ENCODE measurements at places on chromosomes 11 and 22.

- no peak overlapping the region for H3K4me3 ChIP-seq
- peaks cover 7% of the 10 kb centered on the region for H3K27me3 ChIP-seq
These were observed 1054.0 kb downstream of the NTM start for GRCh38 chr11:132424433-132424832.

- no peak for DNase-seq
- no peaks in the 10 kb centered on the region for H3K27me3 ChIP-seq
- peak overlapping the region; percentile 40 for H3K27ac ChIP-seq
- no peaks in the 10 kb centered on the region for H3K36me3 ChIP-seq
These were observed 540.0 kb downstream of the SOX6 start for GRCh38 chr11:15816260-15816871.

GRCh38 chr11:118437208-118438125 lies 1.2 kb downstream of the KMT2A start:
- DNase-seq = peak; percentile 68
- H3K27me3 ChIP-seq = no peaks in the 10 kb centered on the region
- peak overlapping the region; percentile 78 for H3K27ac ChIP-seq

DNA sequence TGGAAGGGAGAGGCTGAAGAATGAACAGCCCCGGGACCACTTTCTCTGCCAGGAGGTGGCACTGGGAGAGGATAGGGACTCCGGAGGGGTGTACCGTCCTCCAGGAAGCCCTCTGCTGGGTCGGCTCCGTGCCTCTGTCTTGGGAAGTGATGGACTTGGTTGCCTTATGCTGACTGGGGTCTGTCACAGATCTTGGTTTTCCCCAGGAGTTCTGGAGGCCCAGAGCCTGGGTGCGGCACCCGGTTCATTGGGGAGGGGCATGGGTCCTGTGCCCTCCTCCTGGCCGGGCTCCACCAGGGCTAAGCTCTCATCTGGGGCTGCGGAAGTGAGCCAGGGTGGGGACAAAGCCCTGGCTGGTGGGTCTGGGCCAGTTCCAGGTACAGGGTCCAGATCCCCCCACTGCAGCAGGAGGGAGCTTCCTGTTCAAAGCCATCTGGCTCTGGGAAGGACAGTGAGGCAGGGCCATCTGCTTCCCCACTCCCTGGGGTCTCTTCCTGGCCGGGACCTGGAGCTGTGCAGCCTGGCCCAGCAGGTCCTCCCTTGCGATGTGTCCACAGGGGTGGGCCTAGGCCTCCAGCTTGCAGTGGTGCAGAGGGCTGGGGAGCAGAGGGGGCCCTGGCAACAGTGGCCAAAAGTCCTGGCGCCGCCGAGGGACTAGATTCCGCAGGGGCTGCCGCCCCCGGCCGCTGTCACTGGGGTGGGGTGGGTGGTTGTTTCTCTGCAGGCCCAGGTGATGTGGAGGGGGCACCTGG lies 1.1 kb upstream of the AP2A2 start:
- peak overlapping the region; percentile 34 for H3K4me3 ChIP-seq
- H3K4me1 ChIP-seq = peaks cover 29% of the 10 kb centered on the region
- DNase-seq = no peak
- peak overlapping the region; percentile 75 for H3K27ac ChIP-seq
- peaks cover 4% of the 10 kb centered on the region for H3K36me3 ChIP-seq
- H3K27me3 ChIP-seq = no peaks in the 10 kb centered on the region

- no peaks in the 10 kb centered on the region for H3K4me1 ChIP-seq
- H3K27ac ChIP-seq = no peak overlapping the region
- H3K36me3 ChIP-seq = no peaks in the 10 kb centered on the region
- DNase-seq = no peak
- no peaks in the 10 kb centered on the region for H3K27me3 ChIP-seq
These were observed 91.7 kb downstream of the MED15 start for GRCh38 chr22:20599117-20599516.

GRCh38 chr11:26137651-26138050 lies 194.3 kb upstream of the ANO3 start:
- no peak for DNase-seq
- no peaks in the 10 kb centered on the region for H3K4me1 ChIP-seq
- H3K27me3 ChIP-seq = no peaks in the 10 kb centered on the region
- H3K36me3 ChIP-seq = no peaks in the 10 kb centered on the region
- H3K4me3 ChIP-seq = no peak overlapping the region

- H3K27me3 ChIP-seq = no peaks in the 10 kb centered on the region
- DNase-seq = no peak
- H3K27ac ChIP-seq = no peak overlapping the region
- no peak overlapping the region for H3K4me3 ChIP-seq
- H3K36me3 ChIP-seq = no peaks in the 10 kb centered on the region
These were observed 71.6 kb downstream of the RPL27A start for GRCh38 chr11:8754241-8754640.

DNA sequence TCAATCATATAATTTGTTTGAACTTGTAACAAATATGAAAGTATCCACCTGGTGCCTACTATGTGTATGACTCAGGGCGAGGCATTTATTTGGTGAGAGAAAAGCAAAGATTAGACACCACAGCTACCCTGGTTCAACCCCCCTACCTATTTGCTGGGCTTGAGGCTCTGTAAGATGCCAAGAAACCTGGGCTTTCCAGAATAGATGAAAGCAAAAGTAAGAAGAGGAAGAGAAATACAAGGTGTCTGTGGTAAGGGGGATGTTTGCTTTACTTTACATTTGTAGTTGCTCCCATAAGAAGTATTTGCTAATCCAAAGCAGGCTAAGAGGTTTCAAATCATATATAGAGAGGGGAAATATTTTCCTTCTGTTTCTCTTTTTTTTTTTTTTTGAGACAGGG lies 61.7 kb downstream of the DDI1 start:
- H3K27ac ChIP-seq = no peak overlapping the region
- no peaks in the 10 kb centered on the region for H3K36me3 ChIP-seq
- no peak for DNase-seq
- H3K4me1 ChIP-seq = no peaks in the 10 kb centered on the region
- H3K27me3 ChIP-seq = no peaks in the 10 kb centered on the region

- H3K36me3 ChIP-seq = no peaks in the 10 kb centered on the region
- H3K27me3 ChIP-seq = no peaks in the 10 kb centered on the region
- no peak overlapping the region for H3K27ac ChIP-seq
- DNase-seq = peak; percentile 70
- H3K4me3 ChIP-seq = no peak overlapping the region
These were observed 38.6 kb downstream of the IGF2 start for GRCh38 chr11:2100361-2101170.

GRCh38 chr11:3156661-3157311 lies 8.3 kb downstream of the OSBPL5 start:
- H3K4me1 ChIP-seq = peaks cover 59% of the 10 kb centered on the region
- no peak overlapping the region for H3K4me3 ChIP-seq
- H3K27me3 ChIP-seq = no peaks in the 10 kb centered on the region
- peak overlapping the region; percentile 47 for H3K27ac ChIP-seq

GRCh38 chr11:20274031-20274430 lies 89.5 kb upstream of the HTATIP2 start:
- H3K27me3 ChIP-seq = no peaks in the 10 kb centered on the region
- H3K4me3 ChIP-seq = no peak overlapping the region
- no peaks in the 10 kb centered on the region for H3K36me3 ChIP-seq
- no peak overlapping the region for H3K27ac ChIP-seq
- no peak for DNase-seq

- H3K36me3 ChIP-seq = no peaks in the 10 kb centered on the region
- no peak overlapping the region for H3K4me3 ChIP-seq
- no peaks in the 10 kb centered on the region for H3K27me3 ChIP-seq
- peaks cover 6% of the 10 kb centered on the region for H3K4me1 ChIP-seq
- DNase-seq = no peak
These were observed 10.0 kb downstream of the CD6 start for GRCh38 chr11:60981515-60981914.

- H3K4me3 ChIP-seq = no peak overlapping the region
- H3K36me3 ChIP-seq = no peaks in the 10 kb centered on the region
- H3K27ac ChIP-seq = no peak overlapping the region
- no peak for DNase-seq
These were observed 14.6 kb downstream of the TBC1D22A start for GRCh38 chr22:46776876-46777608.

GRCh38 chr11:100757646-100758045 lies 70.6 kb downstream of the ARHGAP42 start:
- DNase-seq = no peak
- H3K36me3 ChIP-seq = no peaks in the 10 kb centered on the region
- no peaks in the 10 kb centered on the region for H3K27me3 ChIP-seq
- no peak overlapping the region for H3K27ac ChIP-seq
- no peaks in the 10 kb centered on the region for H3K4me1 ChIP-seq

DNA sequence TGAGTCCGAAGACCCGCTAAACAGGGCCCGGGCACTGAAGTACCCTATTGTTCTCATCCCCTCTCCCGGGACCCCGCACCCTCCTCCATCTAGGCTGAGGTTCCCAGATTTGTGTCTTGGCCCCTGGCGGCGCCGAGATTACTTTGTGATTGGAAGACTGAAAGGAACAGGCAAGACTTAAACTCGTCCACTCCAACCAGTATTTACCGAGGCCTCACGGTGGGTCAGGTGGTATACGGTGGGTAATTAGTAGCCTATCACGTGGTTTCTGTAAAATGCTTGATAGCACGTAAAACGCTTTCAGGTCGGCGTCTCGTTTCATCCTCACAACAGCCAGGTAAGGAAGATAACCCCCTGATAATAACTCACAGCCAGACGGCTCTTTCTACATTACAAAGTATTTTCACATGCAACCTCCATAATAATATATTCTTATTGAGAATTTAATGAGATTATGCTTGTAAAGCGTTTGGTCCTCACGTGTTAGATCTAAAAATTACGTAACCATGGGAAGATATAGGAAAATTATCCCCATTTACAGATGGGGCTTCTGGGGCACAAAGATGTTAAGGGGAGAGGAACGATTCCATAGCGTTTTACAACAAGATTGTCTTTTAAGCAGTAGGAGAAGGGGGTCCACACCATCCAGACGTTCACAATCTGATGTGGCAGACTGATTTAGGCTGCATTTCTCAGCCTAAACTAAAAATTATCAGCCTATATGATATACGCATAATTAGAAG lies 642 bp upstream of the PIK3C2A start:
- H3K36me3 ChIP-seq = peaks cover 8% of the 10 kb centered on the region
- H3K27ac ChIP-seq = peak overlapping the region; percentile 98
- DNase-seq = no peak
- no peaks in the 10 kb centered on the region for H3K27me3 ChIP-seq
- peak overlapping the region; percentile 68 for H3K4me3 ChIP-seq

DNA sequence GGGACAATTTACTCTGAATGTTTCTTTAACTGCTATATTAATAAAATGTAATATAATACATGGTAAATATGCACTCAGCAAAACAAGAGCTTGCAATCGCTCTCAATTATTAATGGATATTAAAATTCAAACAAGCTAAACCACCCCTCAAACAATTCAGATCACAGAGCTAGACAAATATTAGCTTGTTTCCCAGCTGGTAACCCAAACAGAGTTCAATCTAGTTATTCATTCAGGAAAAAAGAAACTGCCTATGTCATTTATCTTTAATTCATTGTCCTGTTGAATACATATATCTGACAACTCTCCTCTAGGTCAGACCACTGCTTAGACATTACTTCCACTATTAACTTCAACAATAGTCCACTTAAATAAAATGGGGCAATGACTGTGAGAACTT lies 78.7 kb downstream of the SERGEF start:
- no peak overlapping the region for H3K27ac ChIP-seq
- no peaks in the 10 kb centered on the region for H3K4me1 ChIP-seq
- H3K36me3 ChIP-seq = no peaks in the 10 kb centered on the region
- no peak overlapping the region for H3K4me3 ChIP-seq
- H3K27me3 ChIP-seq = no peaks in the 10 kb centered on the region

DNA sequence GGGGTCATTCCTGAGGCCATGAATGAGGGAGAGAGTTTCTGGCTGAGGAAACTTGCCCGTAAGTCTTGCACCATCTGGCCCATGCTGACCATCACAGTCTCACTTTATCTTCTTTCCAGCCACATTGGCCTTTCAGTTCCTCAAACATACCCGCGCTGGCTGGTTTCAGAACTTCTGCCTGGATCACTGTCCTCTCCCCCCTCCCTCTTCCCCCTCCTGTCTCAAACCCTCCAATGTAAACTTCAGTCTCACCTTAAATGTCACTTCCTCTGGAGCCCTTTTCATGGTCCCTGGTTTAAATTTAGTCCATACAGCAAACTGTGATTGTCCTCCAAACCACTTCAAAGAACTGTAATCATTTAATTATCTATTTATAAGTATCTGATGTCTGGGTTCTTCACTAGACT lies 3.7 kb upstream of the TMEM109 start:
- H3K4me3 ChIP-seq = no peak overlapping the region
- no peak overlapping the region for H3K27ac ChIP-seq
- no peak for DNase-seq
- no peaks in the 10 kb centered on the region for H3K27me3 ChIP-seq
- H3K4me1 ChIP-seq = peaks cover 27% of the 10 kb centered on the region

DNA sequence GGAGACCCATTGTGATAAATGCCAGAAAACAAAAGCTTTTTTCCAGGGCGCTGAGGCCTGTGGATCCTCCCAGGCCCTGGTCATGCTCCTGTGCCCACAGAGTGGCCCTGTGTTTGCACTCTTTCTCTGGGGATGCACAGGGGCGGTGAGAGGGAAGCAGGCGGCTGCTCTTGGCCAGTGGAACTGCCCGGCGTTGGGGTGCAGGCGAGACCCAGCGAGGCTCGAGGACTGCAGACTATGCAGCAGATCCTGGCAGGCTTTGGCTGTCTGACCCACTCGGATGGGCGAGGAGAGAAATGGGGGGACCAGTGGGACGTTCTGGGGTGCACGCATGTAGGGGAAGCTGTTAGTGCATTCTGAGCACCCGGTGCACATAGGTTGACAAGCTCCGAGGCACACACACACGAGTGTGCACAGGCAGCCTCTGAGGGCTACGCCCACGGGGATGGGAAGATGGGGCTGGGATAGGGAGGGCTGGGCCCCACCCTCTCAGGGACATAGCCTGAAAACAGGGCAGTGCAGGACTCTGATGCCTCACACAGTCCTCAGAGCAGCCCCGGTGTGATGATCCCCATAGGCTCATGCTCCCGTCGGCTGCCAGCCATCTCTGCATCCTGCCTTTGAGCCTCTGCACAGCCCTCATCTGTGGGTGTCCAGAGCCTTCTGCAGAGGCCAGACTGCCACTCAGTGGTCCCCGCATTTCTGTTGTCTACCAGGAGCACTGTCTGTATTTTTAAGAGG lies 1233.5 kb downstream of the BRD1 start:
- no peak overlapping the region for H3K4me3 ChIP-seq
- H3K27me3 ChIP-seq = no peaks in the 10 kb centered on the region
- no peaks in the 10 kb centered on the region for H3K4me1 ChIP-seq
- H3K36me3 ChIP-seq = no peaks in the 10 kb centered on the region

Measured in upper lobe of right lung (tissue), 1 donor.